ENCODE measurements at places on chromosomes 1 and 21. TPM values are rescaled to one million over a fixed set of nuclear protein-coding genes. Genes with fewer than 3 reads are reported as not detected.
A peak's percentile ranks its signal among the peaks of the same experiment; 100 is the strongest.

GRCh38 chr1:70627910-70628309 is 216.8 kb downstream of the CTH start:
- H3K27me3 ChIP-seq = no peaks in the 10 kb centered on the region
- H3K27ac ChIP-seq = no peak overlapping the region
- H3K36me3 ChIP-seq = no peaks in the 10 kb centered on the region
- no peak overlapping the region for H3K4me3 ChIP-seq
- no peaks in the 10 kb centered on the region for H3K4me1 ChIP-seq

Gene MECR
- 17.6 TPM for total RNA-seq

DNA sequence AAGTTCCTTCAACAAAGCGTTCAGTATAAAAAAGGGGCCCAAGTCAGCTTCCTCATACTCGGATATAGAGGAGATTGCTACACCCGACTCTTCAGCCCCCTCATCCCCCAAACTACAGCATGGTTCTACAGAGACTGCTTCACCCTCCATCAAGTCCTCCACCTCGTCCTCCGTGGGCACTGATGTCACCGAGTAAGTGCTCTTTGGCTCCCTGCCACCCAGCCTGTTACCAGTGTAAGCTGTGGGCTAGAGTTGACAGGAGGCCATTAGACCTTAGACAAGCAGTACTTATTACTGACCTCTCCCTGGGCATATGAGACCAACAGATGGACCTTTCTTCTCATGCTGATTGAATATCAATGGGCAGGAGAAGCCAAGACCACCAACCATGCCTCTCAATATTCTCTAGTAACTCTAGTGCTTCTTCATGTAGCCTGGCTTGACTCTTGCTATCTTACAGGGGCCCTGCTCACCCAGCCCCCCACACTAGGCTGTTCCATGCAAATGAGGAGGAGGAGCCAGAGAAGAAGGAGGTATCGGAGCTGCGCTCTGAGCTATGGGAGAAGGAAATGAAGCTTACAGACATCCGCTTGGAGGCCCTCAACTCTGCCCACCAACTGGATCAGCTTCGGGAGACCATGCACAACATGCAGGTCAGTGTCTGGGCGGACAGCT is 20.9 kb upstream of the IPO9 start:
- no peak overlapping the region for H3K4me3 ChIP-seq
- no peaks in the 10 kb centered on the region for H3K36me3 ChIP-seq
- no peak for DNase-seq

Gene NBPF10
- 2.9 TPM for total RNA-seq

GRCh38 chr1:43044572-43045361 is 86.1 kb upstream of the SLC2A1 start:
- H3K4me3 ChIP-seq = no peak overlapping the region
- no peaks in the 10 kb centered on the region for H3K4me1 ChIP-seq
- H3K27me3 ChIP-seq = no peaks in the 10 kb centered on the region
- no peak for DNase-seq
- no peak overlapping the region for H3K27ac ChIP-seq

Gene MYOG
- total RNA-seq = not detected

GRCh38 chr1:4605158-4605557 is 49.3 kb upstream of the AJAP1 start:
- H3K4me3 ChIP-seq = no peak overlapping the region
- no peak for DNase-seq
- no peaks in the 10 kb centered on the region for H3K36me3 ChIP-seq
- H3K27me3 ChIP-seq = no peaks in the 10 kb centered on the region
- H3K27ac ChIP-seq = no peak overlapping the region
- H3K4me1 ChIP-seq = no peaks in the 10 kb centered on the region

Gene LRRC71
- total RNA-seq = not detected

Gene RAB7B
- not detected for total RNA-seq

Gene SPRR5
- total RNA-seq = not detected

DNA sequence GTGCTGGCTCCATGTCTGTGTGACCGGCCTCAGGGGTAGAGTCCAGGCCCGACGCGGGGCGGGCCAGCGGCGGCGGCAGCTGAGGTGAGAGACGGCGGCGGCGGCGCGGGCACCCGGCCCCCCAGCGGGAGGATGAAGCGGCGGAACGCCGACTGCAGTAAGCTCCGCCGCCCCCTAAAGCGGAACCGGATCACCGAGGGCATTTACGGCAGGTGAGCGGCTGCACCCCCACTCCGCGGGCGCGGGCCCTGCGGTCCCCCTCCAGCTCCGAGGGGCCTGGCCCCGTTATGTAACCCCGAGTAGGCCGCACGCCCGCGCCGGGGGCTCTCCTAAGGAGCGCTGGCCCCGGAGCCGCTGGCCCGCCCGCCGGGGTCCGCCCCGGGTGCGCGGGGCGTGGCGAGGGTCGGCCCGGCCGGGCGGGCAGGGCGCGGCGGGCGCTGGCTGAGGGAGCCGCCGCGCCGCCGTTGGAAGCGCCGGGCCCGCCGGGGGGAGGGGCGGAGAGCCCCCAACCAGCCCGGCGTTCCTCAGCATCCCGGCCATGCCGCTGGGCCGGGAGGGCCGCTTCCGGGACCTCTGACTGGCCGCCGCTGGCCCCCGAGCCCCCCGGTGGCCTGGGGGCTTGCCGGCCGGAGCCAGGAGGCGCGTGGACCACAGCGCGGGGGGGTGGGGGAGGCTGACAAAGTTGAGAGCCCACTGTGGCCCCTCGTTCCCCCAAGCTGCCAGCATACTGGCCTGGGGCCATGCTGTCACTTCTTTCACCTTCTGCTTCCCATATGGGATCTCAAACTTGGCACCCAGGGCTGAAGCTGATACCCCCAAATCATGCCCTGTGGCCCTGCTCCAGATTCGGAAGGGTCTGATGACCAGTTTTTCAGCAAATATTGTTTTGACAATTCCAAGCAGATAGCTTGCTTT is 527 bp downstream of the MACO1 start:
- H3K36me3 ChIP-seq = no peaks in the 10 kb centered on the region
- H3K27ac ChIP-seq = peak overlapping the region; percentile 96
- peak overlapping the region; percentile 100 for H3K4me3 ChIP-seq
- H3K27me3 ChIP-seq = no peaks in the 10 kb centered on the region

DNA sequence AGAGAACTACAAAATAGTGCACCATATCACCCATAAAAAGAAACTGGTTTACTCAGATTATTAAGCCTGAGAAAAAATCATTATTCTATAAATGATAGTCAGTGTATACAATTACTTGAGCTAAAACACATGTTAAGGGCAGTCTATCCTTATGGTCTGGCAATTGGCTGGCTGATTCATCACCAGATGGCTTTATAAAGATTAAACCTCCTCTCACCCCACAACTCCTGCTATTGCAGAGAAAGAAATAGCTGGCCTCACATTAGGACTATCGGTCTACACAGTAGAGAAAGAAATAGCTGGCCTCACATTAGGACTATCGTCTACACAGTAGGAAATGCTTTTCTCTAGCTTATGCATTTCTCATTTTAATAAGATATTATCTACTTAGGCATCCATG is 21.2 kb downstream of the CEP170 start:
- H3K4me3 ChIP-seq = no peak overlapping the region
- peaks cover 9% of the 10 kb centered on the region for H3K36me3 ChIP-seq
- no peaks in the 10 kb centered on the region for H3K4me1 ChIP-seq
- no peak for DNase-seq
- H3K27ac ChIP-seq = no peak overlapping the region
- no peaks in the 10 kb centered on the region for H3K27me3 ChIP-seq

GRCh38 chr1:197021716-197022115 is 44.4 kb downstream of the CFHR5 start:
- H3K4me3 ChIP-seq = no peak overlapping the region
- H3K27me3 ChIP-seq = no peaks in the 10 kb centered on the region
- no peaks in the 10 kb centered on the region for H3K36me3 ChIP-seq
- no peaks in the 10 kb centered on the region for H3K4me1 ChIP-seq
- no peak for DNase-seq

- no peak overlapping the region for H3K4me3 ChIP-seq
- no peaks in the 10 kb centered on the region for H3K27me3 ChIP-seq
- no peak overlapping the region for H3K27ac ChIP-seq
- DNase-seq = no peak
Observed at GRCh38 chr1:15958793-15959192, 17.1 kb downstream of the ZBTB17 start.

GRCh38 chr21:45304476-45304830 is 16.8 kb upstream of the POFUT2 start:
- H3K4me1 ChIP-seq = no peaks in the 10 kb centered on the region
- no peak for DNase-seq
- H3K4me3 ChIP-seq = no peak overlapping the region
- H3K36me3 ChIP-seq = no peaks in the 10 kb centered on the region

GRCh38 chr1:81443288-81443687 is 357.4 kb upstream of the ADGRL2 start:
- H3K27ac ChIP-seq = no peak overlapping the region
- no peak overlapping the region for H3K4me3 ChIP-seq
- DNase-seq = no peak
- H3K4me1 ChIP-seq = no peaks in the 10 kb centered on the region
- no peaks in the 10 kb centered on the region for H3K27me3 ChIP-seq
